ENCODE measurements at places on chromosomes 12 and 14.

DNA sequence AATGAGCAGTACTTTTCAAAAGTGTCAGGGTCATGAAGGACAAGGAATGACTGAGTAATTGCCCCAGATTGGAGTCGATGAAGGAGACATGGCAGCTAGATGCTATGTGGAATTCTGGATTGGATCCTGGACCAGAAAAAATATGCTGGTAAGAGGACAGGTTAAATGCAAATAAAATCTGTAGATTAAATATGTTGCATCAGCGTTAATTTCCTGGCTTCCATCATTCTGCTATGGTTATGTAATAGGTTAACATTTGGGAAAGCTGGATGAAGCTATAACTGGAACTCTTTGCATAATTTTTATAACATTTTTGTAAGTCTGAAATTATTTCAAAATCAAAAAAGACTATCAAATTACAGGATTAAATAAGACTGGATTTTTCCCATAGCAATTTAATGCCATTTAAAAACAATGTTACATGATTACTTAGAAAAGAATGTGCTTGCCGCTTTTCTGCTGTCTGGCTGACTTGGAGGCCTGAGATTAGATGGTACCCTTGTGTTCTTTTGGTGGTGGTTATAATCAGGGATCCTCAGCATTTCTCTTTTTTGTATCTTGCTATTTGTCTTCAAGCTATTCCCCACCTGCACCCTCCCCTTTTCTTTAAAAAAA is 65.1 kb downstream of the FBXW8 start:
- no peak for DNase-seq

DNA sequence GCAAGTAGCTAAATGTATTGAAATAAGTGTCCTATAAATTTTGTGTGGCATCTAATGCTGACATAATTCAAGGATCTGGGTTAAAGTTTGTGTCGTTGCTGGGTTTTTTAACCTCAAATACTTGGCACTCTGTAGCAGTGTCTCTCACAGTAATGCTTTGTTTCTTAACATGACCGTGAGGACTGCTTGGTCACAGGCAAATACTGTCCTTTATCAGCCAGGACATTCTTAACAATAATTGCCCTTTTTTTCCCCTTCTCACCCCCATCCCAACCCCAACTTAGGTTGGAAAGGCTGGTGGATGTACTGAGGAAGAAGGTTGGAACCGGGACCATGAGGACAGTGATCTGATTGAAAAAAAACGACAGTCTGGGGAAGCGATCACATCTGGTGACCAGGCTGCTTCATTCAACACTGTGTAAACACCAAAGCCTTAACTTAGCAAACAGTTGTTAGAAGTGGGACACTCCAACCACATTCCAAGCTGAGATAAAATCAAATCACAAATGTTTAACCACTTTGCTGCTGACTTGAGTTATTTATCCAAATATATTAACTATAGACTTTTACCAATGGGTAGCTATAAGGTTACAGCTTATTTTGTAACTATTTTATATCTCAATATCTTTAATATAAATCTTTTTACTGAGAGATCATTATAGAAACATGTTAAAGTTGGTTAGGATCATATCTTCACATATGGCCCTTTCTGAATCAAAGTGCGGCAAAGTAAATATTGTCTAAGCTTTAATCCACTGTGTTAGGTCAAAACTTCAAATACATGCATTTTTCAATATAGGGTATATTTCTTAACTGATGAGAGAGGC is 48.2 kb downstream of the FOXA1 start:
- no peak for DNase-seq

DNA sequence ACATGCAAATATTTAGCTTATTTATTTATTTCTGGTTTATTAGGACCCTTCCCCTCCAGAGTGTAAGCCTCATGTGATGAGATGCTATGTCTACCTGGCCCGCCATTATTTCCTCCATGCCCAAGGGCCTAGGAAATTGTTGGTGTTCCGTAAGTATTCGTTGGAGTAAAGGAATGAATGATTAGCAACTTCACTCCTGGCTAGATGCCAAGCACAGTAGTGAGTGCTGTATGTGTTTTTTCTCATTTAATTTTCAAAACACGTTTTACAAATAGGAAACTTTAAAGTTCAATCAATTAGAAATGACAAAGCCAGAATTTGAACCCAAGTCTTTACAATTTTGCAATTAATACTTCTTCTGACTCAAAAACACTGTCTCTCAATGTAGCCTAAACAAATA is 253.8 kb downstream of the BCAT1 start:
- no peak for DNase-seq

- DNase-seq, result no peak
Measured at GRCh38 chr12:4036671-4037271, 163.6 kb upstream of the PARP11 start.

GRCh38 chr12:39752482-39753137 is 133.0 kb upstream of the ABCD2 start:
- DNase-seq, result no peak

DNA sequence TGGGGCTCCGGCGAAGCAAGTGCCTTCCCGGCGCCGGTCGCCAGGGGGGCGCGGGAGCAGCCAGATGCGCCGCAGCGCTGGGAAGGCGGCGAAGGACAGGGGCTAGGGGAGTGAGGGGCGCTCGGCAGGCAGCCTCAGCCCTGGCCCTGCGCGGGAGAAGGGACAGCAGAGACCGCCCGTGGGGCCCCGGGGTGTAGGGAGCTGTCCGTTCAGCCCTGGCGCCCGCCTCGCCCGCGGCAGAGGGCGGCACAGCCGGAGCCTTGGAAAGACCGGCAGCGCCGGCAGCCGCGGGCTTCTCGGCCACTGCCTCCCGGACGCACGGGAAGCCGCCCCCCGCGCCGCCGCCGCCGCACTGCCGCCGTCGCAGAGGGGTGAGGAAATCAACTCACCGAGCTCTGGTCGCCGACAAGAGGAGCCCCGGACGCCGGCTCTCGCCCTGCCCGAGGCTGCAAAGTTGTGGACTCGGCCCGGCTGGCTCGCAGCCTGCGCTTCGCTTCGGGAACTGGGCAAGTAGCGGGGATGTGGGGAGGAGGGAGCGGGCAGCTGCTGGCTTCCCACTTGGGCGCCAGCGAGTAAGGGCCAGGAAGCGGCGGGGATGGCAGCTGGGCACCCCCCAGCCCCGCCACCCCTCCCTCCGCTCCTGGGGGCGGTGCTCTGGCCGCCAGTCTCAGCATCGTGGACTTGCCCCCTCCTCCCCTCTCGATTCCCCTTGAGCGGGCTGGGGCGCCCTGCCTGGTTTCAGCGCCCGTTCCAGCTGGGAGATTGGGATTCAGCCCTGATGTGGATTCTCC is at the start of gene ZDHHC22:
Gene ZDHHC22 (minus strand): TSS at position 578 of the 791 bp plus-strand sequence. CDS start 2,053 bp downstream, outside the sequence.
- DNase-seq, result no peak

- DNase-seq, result no peak
Measured at GRCh38 chr12:21476949-21477348, 24.5 kb downstream of the RECQL start.

DNA sequence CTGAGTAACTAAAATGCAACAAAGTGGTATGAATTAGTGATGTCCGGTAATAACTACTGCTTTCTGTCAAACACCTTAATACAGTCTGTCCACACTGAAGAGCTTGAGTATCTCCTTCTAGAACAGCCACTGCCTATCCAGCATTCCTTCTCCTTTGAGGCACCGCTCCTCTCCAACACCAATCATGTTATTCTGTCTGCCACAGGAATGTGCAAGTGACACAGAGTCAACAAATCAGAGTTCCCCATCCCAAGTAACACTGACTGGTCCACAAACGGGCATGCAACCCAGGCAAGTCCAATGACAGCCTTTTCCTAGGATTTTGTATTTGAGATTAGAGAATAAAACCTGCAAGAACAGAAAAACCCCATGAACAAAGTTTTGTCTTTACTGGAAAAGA is 3.8 kb downstream of the GXYLT1 start:
- no peak for DNase-seq

DNA sequence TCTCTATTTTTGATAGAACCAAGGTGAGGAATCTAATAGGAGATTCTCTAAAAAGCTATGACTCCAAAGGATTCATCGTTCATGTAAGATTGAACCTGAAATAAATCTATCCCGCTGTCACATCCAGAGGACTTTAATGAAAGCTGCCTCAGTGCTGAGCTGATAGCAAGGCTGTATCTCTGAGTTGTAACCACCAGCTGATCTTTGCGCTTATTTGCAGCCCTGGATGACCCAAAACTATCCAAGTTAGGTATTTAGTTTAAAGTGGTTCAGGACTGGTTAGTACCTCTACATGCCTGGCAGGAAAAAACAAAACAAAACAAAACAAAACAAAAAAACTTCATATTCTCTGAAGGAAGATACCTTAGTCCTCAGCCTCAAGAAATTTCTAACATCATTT is 8.8 kb upstream of the ANKRD33 start:
- no peak for DNase-seq

DNA sequence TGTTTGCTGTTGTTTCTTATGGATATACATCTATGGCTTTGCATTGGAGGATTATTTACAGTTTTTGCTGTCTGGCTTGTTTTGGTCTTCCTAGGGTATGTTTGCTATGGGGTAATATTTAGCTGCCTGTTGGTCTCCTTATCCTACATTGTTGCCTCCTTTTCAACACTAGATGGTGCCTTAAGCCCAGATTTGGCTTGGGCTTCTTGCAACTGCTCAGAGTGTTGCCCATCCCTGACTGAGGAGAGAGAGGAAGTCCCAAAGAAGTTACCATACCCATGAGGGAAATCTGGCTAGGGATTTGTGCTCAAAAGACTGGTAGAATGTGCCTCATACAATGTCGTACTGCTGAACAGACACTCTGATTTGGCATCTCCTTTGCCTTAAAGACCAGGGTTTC is 94.6 kb upstream of the MUCL1 start:
- no peak for DNase-seq

GRCh38 chr12:75868501-75868900 is 163.1 kb downstream of the PHLDA1 start:
- no peak for DNase-seq

Measured in uterus (tissue), 4 donors.